NCI-H2029 treated with DMSO at 0.1 percent for 48 hours (cell line): ENCODE measurements at places on chromosomes 12 and 14.

- DNase-seq = no peak
These were observed 160.1 kb downstream of the STXBP6 start for GRCh38 chr14:24889843-24890242.

DNA sequence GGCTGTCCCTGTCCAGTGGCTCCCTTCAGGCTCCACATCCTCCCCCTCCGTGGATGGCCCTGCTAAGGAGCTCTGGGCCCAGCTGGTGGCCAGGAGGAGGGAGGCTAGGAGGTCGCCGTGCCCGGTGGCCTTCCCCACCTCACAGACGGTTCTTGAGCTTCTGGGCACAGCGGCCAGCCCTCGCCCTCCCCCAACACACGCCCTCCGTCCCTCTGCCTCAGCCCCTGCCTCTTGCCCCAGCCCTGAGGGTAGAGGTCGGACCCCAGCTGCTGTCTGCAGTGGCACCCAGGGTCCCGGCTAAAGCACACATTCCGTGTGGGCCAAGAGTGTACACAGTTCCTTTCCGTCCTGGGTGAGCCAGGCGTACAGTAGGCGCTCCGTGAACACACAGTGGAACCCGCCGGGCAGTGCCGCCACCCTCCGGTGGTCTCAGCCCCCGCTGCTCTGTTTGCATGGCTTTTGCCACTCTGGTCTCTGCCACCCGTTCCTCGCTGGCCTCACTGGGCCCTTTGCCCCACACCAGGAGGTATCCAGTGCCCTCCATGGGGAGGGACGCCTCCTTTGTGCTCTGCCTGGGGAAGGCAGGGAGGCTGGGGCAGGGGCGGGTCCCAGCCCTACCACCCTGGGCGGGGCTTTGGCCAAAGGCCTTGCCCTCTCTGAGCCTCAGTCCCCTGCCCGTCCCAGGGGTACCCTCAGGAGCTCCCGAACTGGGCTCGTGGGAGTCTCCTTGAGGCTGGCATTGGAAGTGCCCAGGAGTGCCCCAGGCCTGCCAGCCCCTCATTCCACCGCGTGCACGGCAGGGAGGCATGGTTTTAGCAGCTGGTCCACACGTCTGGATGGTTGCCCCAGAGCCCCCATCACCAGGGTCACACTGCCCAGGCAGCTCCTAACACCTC, 13.0 kb downstream of the TRMT61A start:
- no peak for DNase-seq

- DNase-seq = no peak
These were observed 112.3 kb upstream of the AMIGO2 start for GRCh38 chr12:47192051-47192450.

- no peak for DNase-seq
These were observed 1.2 kb upstream of the GIT2 start for GRCh38 chr12:109997393-109997792.

- DNase-seq = no peak
These were observed 79.2 kb downstream of the FERMT2 start for GRCh38 chr14:52871606-52872005.

DNA sequence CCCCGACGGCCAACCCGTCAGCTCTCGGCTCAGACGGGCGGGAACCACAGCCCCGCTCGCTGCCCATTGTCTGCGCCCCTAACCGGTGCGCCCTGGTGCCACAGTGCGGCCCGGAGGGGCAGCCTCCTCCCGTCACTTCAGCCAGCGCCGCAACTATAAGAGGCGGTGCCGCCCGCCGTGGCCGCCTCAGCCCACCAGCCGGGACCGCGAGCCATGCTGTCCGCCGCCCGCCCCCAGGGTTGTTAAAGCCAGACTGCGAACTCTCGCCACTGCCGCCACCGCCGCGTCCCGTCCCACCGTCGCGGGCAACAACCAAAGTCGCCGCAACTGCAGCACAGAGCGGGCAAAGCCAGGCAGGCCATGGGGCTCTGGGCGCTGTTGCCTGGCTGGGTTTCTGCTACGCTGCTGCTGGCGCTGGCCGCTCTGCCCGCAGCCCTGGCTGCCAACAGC, at the start of gene WNT1:
WNT1 (plus strand) TSS at position 32 of the 450 bp plus-strand sequence; CDS start at position 361, 329 bp downstream.
- no peak for DNase-seq

DNA sequence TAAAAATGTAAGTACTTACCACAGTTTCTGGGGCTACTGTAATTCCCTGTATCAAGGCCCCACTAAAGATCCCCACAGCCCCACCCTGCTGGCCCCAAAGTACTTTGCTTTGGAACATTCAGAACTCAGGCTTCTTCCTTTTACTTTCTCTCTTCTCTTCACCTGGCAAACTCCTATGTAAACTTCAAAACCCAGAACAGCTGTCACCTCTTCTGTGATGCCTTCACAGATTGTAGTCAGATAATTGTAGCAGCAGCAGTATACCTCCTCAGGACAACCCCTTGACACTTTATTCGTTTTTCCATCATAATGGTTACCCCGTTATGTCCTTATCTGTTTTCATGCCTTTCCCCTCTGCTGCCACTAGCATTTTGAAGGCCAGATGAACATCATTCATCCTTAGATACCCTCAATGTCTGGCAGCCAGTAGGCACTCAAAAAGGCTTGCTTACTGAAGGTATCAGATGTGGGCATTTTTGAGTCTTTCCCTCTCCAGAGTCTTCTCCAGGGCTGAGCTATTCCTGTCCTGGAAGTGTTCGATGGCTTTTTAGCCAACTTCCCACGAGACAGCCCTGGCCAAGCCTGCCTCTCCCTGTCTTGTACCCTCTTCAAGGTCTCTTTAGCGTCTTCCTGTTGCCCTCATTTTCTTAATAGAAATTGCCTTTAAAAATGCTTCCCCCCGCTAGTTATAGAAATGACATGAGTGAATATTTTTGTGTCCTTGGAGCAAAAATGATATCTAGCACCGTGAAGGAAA, 7.4 kb downstream of the PLBD2 start:
- no peak for DNase-seq

DNA sequence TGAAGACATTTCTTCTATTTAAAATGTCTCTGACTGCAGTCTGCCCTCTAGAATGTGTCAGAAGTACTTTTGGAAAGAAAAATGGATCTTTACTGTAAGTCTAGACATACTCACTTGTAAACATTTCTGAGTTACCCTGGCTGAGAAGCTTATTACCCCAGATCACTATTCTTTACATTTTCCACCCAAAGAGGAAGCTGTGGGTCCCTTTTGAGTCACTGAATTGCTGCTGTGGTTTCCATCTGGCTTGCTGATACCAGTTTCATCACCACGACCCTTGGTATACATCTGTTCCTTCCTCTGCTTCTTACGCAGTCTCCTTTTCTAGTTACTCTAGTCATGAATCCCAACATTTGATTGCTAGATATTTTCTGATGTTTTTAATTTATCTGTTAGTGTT, 20.2 kb upstream of the CLEC4D start:
- no peak for DNase-seq

- DNase-seq = no peak
These were observed 20.0 kb upstream of the KDM2B start for GRCh38 chr12:121600702-121601336.

- no peak for DNase-seq
These were observed 597 bp downstream of the MLF2 start for GRCh38 chr12:6752167-6752920.

DNA sequence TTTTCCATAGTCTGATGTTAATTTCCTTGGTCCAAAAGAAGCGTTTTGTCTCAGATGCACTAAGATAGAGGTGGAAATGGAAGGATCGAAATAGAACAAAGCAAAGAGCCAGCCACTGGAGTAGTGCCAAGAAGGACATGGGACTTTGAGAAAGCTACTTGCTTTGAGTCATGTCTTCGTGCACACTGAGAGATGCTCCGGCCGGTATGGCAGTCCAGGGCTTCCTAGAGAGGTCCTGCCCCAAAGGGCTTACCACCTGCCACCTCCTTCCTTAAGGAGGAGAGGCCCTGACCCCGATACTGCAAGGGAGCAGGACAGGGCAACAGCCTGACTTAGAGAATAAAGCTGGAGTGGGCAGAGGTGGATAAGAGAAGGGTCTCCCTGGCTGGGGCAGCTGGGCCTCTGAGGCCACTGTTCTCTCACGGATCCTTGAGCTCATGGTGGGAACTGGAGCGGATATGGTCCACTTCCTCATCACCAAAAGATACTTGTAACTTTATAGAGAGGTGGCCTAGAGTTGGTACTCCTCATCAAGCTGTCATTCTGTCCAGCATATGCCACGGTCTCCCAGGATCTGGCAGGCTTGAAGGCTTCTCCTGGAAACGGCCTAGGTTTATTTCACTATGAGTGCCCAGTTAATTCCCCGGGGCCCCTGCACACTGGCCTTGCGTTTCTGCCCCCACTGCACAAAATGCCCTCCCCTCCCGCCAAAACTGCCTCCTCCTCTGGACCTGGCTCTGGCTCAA, 57.4 kb downstream of the FOXN3 start:
- no peak for DNase-seq

DNA sequence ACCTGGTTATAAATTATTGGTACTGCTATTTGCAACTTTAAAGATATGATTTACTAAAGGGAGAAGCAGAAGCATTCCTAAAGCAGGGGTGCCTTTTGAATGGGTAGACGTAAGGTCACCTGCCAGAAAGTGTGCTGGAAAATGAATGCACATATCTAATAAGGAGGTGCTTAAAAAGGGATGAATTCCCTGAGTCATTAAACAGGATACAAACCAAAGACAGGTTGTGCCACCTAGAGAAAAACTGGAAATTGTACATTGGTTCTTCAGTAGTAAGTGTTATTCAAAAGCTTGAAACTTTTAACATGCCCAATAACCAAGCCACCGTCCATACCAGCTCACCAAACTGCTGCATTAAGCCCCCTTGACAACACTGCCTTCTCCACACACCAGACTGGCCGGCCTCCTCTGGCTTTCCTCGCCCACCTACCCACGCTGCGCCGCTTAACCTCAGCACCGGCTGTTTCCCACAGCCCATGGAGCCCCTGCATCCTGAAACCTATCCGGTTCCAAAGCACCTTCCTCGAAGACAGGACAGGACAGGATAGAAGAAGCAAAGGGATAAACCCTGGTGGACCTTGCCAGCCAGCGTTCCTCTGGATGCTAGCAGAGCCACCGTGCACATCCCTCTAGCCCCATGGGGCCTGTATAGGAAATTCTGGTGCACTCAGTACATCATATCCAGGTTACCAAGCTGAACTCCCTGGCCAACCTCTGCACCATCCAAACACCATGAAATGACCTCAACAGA, 201.5 kb upstream of the CAND1 start:
- DNase-seq = no peak

GRCh38 chr14:66383257-66383656, 102.9 kb upstream of the CCDC196 start:
- no peak for DNase-seq
